AG09319 (cell line): ENCODE measurements at places on chromosomes 13 and 19.

DNA sequence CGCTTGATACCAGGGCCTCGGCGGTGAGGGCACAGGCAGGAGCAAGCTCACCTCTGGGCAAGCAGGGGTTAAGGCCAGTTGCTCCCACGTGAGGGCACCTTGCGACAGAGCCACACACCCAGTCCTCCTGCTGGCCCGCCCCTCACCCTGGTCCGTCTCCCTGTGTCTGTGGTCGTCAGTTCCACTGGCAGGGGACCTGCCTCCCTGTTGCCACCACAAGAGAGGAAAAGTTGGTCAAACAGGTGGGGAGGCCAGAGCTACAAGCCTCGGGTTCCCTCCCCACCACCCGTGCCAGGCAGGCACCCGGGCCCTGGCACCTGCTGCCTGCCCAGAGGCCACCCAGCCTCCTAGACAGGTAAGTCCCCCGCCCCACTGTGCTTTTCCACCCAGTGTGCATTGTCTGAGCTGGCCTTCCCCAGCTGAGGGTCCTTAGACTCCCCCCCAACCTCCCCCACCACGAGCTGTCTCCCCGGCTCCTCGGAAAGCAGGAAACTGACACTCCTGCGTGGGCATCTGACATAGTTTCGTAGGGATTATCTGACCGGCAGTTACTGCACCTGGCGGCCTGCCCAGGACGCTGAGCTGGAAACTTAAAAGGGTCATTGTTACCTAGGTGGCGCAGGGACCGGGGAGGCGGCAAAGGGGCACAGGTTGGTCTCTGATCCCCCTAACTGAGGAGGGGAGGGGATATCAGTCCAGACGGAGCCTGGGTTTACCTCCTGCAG lies at the start of gene TJP3:
TSS of gene TJP3 (plus strand) at position 178 of the 725 bp plus-strand sequence. CDS start 20,049 bp downstream, outside the sequence.
- DNase-seq: no peak

- DNase-seq: no peak
These were observed 32.6 kb upstream of the SLC46A3 start for GRCh38 chr13:28751175-28751960.

GRCh38 chr13:78047151-78047550 lies 128.5 kb upstream of the EDNRB start:
- no peak for DNase-seq

DNA sequence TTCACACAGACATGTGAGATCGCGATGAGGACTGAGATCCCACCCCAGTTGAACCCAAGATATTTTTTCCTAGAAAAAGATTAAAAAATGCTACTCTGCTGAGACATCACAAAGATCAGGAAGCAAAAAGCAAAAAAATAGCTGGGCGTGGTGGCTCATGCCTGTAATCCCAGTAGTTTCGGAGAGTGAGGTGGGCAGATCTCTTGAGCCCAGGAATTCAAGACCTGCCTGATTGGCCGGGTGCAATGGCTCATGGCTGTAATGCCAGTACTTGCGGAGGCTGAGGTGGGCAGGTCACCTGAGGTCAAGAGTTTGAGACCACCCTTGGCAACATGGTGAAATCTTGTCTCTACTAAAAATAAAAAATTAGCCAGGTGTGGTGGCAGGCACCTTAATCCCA lies 1.1 kb downstream of the FUT3 start:
- DNase-seq: no peak

DNA sequence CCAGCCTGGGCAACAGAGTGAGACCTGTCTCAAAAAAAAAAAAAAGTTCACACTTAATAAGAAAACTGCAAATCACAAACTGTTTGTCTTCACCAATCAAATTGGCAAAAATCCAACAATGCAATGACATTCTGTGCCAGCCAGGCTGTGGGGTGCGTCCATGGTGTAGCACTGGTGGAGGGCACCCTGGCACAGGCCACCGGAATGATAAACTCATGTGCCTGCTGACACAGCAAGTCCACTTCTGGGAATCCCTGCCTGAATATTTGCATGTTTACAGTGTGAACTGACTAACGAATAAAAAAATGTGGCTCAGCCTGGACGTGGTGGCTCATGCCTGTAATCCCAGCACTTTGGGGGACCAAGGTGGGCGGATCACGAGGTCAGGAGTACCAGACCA lies 1.6 kb upstream of the LRRC25 start:
- no peak for DNase-seq

GRCh38 chr13:26606631-26607030 lies 49.1 kb downstream of the WASF3 start:
- DNase-seq: no peak

DNA sequence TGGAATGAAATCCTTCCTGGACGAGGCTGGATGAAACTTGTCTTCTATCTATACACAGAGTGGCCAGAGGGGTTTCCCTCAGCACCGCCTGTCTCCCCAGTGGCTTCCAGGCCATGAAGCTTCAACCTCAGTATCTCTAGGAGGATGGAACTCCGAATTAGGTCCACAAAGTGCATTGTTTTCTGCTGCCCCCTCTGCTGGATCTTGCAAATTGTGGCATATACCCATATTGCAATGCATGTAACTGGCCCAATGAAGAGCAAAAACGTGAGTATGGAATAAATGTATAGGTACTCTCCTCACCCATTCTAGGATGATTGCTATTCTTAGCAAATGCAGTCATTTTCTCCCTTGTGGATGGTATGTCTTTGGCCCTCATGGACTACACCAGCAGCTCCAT lies 14.7 kb upstream of the LILRB4 start:
- DNase-seq: no peak

GRCh38 chr13:100203696-100204367 lies 114.9 kb downstream of the PCCA start:
- no peak for DNase-seq

- DNase-seq: no peak
These were observed 2.3 kb upstream of the ADAMTS10 start for GRCh38 chr19:8612807-8613171.

DNA sequence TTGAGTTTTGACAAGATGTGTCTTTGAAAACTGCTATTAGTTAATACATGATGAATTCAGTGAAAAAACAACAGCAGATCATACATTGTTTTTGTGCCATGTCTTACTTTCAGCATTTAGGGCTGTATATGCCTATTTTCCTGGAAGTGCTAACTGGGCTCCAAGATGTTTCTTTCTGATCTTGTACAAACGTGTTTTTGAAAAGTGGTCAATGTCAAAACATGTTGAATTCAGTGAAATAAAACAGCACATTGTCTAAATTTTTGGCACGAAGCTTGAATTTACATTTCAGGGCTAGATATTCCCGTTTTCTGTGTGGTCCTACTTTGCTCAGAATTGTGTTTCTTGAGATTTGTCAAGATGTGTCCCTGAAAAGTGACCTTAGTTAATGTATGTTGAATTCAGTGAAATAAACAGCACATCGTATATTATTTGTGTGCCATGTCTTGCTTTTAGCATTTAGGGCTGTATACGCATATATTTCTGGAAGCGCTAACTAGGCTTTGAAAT lies 14.7 kb upstream of the PARP4 start:
- no peak for DNase-seq

DNA sequence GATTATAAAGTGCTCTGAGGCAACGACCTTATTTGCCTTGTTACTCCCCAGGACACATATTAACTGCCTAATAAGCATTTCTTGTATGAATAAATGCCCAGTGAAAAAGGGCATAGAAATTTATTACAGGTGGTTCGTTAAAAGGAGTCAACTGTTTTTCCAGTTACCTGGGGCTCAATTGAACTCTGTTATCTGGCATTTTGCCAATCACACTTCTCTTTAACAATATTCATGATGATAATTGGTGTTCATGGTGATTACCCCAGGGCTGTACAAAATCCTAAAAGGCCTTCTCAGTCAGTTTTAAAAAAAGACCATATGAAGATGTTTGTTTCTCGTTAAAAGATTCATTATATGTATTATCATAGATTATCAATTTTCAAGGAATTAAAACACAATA lies 57.1 kb downstream of the KL start:
- DNase-seq: no peak

DNA sequence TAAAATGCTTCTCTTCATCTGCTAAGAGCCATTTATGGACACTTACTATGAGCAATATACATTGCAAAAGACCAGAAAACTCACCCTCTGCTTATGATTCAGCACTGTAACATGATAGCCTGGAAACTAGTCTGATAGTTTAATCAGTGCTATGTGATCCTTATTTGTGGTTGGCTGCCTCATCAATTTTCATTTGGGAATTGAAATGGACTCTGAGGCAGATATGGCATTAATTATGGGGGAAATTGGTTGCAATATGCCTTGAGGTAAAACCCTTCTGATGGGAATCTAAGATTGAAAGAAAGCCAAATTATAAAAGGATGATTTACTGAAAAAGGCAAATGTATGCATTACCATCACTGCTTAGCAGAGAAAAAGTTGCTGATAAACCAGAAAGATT lies 33.5 kb downstream of the FAM216B start:
- DNase-seq: peak; percentile 89

DNA sequence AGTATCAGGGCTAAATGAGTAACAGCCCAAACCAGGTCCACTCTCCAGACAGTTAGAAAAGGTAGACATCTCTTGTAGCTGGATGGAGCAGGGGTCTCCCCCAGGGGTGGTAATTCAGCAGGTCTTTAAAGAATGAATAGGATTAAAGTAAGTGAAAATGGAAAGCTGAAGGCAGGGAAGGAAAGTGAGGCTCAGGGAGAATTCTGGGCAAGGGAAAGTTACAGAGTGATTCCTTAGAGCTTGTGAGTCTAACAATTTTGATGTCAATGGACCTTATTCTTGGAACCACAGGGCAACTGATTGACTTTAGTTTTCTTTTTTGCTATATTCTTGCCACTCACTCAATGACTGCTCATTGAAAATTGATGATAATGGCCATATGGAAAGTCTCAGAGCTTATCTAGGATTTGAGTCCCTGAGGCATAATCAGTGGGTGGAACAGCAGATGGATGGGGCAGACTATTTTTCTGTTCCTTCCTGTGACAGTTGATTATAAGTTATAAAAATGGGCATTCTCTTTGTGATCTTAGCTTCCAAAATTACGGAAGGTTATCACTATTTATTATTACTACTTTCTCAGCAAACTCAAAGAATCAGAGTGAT lies 76.9 kb downstream of the LRCH1 start:
- DNase-seq: no peak

GRCh38 chr19:6551607-6552450 lies 21.0 kb downstream of the TNFSF9 start:
- no peak for DNase-seq

DNA sequence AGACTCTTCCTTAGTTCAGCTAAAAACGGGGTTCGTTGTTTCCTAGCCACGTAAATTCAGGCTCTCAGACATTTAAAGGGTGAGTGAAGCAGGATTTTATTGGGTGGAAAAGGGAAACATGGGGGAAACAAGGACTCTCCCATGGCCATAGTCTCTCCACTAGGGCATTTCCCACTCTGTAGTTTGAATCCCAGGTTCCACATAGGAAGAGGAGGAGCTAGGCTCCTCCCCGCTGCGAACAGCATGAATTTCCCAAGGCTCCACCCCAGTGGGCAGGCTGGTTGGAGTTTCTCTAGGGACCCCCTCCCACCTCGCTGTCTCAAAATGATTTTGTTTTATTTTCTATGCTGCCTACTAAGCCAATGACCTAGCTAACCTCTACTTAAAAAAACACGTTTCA lies 2170.8 kb upstream of the PCDH20 start:
- DNase-seq: no peak

- DNase-seq: no peak
These were observed 3.1 kb downstream of the ZNF383 start for GRCh38 chr19:37221136-37221535.

DNA sequence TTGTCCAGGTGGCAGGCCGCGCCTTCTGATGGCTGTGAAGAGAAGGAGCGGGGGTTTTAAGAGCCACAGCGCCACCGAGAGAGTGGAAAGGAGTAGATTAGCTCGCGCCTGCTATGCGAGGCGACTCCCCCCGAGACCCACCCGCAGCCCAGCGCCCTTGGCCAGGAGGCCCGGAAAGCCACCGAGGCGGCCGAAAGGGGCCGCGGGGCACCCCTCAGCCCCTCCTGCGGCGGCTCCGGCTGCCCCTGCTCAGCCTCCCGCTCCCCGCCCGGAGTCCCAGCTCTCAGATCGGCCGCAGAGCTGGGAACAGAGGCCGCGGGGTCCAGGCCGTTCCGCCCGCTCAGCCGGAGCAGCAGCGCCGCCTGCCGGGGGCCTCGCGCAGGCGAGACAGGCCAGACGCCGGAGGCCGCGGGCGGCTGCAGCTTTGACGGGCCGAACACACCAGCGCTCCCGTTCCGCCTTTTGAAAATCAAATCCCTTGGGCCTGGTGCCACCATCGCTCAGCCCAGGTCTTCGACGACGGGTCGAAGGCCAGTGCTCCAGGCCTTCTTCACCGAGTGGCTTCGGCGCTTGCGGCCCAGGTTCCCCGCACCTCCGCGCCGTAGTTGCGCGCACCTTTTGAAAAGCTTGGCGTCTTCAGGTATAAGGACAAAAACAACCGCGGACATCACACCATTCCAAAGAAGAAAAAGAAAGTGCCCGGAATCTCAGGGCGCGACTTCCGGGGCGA lies 15.3 kb downstream of the CDX2 start:
- peak; percentile 19 for DNase-seq

- DNase-seq: no peak
These were observed 2.1 kb downstream of the IFNL2 start for GRCh38 chr19:39270036-39270871.

GRCh38 chr19:3608079-3608641 lies 1.5 kb upstream of the TBXA2R start:
- no peak for DNase-seq

GRCh38 chr13:41032691-41033376 lies 13.7 kb upstream of the ELF1 start:
- DNase-seq: no peak

DNA sequence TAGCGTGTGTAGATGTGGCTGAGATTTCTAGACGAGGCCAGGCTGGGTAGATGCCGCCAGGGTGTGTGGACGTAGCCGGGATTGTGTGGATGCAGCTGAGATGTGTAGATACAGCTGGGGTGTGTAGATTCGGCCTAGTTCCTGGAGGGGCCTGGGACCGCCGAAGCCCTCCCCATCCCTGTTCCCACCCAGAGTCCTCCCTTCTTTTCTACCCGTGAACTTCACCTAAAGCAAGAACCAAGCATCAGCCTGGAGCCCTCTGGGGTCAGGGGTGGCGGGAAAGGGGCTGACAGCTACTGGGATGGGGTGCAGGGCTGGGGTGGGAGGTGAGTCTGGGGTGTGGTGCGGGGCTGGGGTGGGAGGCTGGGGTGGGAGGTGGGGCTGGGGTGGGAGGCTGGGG lies 768 bp downstream of the TMPRSS9 start:
- DNase-seq: no peak

- DNase-seq: no peak
These were observed 2.5 kb downstream of the PCDH8 start for GRCh38 chr13:52845766-52846566.

DNA sequence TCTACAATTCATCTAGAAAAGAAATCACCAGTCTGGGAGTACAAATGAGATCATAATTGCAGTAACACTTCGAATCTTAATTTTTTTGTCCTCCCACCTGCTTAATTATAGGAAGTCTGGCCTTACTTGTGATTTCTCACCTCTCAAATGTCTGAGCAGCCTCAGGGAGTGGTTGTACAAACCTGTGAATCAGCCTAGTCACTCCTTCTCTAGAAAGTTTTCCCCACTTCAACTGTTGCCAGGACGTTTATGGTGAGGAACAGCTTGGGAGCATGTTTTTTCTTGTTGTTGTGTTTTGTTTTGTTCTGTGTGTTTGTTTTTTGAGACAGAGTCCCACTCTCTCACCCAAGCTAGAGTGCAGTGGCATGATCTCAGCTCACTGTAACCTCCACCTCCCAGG lies 50.3 kb upstream of the CLDN10 start:
- DNase-seq: no peak
